Activated CD8-positive, alpha-beta T cell treated with anti-CD3 and anti-CD28 coated beads for 36 hours (primary cell): ENCODE measurements at places on chromosomes 13 and 19.
A peak's percentile ranks its signal among the peaks of the same experiment; 100 is the strongest.

- peak; percentile 37 for DNase-seq
Measured at GRCh38 chr13:79258489-79258888, 147.6 kb downstream of the RBM26 start.

- DNase-seq = no peak
Measured at GRCh38 chr19:1219786-1220476, 14.4 kb downstream of the STK11 start.

GRCh38 chr19:39110263-39110967 lies 15.2 kb upstream of the PAK4 start:
- DNase-seq = peak; percentile 79

- DNase-seq = peak; percentile 82
Measured at GRCh38 chr19:40305403-40305802, 20.3 kb upstream of the AKT2 start.

DNA sequence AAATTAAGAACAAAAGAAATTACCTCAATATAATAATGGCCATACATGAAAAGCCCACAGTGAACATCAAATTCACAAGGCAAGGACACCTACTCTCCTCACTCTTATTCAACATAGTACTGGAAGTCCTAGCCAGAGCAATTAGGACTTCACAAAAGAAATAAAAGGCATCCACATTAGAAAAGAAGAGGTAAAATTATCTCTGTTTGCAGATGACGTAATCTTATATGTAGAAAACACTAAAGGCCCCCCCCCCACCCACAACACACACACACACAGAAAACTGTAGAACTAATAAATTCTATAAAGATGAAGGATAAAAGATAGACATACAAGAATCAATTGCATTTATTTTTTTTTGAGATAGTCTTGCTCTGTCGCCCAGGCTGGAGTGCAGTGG lies 25.5 kb upstream of the LATS2 start:
- no peak for DNase-seq

DNA sequence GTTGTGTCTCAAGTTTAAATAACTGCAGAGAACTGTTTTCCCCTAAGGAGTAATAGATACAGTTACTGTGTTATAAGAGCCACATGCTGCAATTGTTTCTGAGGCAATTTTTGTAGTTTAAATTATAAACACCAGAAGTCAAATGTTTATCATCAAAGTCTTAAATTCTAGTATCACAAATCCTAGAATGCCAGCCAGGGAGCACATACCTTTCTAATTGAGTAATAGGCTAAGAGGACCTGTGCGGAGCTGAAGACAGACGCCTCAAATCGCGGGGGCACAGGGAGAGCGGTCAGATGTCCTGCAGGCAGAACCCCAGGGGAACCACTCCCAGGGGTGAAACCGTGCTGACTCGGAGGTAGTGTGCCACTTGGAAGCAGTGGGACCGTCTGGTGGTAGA lies 65.2 kb upstream of the TNFRSF19 start:
- no peak for DNase-seq
